ENCODE measurements at places on chromosomes 12 and 14.

DNA sequence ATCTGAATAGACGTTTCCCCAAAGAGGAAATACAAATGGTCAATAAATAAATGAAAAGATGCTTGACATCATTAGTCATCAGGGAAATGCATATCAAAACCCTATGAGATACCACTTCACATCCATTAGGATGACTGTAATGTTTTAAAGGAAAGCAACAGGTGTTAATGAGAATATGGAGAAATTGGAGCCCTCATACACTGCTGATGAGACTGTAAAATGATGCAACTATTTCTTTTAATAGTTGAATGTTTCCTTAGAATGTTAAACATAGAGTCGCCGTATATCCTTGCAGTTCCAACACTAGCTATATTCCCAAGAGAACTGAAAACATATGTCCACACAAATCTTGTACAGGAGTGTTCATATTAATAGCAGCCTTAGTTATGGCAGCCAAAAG is 133.2 kb downstream of the SLC38A4 start:
- no peak for DNase-seq

DNA sequence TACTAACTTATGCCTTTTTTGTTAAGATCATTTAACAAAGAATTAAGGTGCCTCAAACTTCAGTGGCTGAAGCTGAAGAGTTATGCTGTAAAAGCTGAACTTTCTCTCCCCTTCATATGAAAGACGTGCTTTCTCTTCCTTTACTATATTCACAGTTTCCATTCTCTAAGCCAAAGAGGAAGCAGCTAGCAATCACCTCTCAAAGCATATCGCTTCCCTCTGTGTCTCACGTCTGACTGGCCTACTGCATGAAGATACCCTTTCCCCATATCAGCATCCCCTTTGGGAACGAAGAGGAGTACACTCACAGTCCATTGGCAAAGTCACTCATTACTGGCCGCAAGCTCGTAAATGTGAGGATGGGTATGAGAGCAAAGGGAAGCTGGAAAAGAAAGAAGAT is 34.9 kb downstream of the SLC11A2 start:
- no peak for DNase-seq

DNA sequence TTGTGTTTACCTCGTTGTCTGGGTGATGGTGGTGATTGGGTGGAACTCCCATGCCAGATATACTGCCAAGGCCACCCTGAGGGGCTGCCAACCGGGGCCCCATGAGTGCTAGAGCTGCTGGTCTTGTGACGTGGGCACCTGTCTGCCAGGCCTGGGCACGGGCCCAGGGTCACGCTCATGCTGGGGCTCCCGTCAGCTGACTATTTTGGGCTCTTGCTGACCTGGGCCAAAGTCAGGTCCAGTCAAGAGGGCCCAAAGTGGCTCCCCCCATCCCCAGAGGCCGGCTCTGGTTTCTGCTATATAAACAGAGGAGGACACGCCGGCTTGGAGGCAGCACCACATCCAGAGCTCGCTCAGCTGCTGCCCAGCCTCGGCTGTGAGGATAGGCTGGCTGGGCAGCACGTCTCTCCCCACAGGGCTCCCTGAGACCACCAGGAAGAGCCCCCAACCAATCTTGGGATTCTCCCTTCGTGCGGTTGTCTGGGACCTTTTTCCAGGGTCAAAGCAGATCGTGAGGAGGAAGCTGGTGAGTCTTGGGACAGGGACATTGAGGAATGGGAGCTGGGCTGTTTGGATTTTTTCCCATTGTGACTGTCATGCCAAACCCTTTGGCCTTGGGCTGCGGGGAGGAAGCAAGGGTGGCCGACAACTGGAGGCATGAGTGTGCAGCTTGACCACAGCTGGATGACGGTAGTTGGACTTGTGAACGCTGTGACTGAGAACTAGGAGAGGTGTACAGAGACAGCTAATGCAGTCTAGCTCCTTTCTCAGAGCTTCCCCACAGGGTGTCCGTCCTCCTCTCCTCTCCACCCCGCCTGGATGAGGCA is 7.6 kb upstream of the NR4A1 start:
- DNase-seq = no peak

DNA sequence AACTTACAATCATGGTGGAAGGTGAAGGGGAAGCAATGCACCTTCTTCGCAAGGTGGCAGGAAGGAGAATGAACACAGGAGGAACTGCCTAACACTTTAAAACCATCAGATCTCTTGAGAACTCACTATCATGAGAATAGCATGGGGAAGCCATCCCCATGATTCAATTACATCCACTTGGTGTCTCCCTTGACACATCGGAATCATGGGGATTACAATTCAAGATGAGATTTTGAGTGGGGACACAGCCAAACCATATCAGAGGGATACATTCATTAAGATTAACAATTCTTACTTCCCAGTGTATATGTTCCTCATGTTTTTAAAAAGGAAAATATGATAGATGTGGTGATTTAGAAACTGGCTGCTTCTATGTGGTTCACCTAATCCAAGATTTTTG is 117.9 kb downstream of the PDE3A start:
- peak; percentile 33 for DNase-seq

- peak; percentile 61 for DNase-seq
Measured at GRCh38 chr12:122021822-122022392, at the start of gene BCL7A. TSS of gene BCL7A (plus strand) at chr12:122021884. CDS start at chr12:122022092, 208 bp downstream.

DNA sequence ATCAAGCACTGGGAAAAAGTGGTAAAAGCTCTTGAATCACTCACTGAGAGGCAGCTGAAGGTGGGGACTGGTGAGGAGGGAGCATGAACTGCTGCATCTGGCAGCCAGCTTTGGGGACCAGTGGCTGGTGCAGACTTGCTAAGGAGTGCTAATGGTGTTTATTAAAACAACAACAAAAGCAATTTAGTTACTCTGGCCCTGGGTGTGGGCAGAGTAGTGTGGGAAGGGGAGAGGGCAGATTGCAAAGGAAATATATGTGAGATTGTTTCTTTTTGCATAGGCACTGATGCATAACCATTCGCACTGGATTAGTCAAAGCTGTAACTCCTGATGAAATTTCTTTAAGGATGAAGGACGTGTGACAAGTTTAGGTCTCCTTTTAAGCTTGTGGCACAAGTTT is 8.1 kb downstream of the TXNRD1 start:
- no peak for DNase-seq

Data from foreskin melanocyte (primary cell).